RWPE1 (cell line): ENCODE measurements at places on chromosomes 13 and 19.

GRCh38 chr19:2455851-2456570, 748 bp downstream of the LMNB2 start:
- peak; percentile 42 for DNase-seq

DNA sequence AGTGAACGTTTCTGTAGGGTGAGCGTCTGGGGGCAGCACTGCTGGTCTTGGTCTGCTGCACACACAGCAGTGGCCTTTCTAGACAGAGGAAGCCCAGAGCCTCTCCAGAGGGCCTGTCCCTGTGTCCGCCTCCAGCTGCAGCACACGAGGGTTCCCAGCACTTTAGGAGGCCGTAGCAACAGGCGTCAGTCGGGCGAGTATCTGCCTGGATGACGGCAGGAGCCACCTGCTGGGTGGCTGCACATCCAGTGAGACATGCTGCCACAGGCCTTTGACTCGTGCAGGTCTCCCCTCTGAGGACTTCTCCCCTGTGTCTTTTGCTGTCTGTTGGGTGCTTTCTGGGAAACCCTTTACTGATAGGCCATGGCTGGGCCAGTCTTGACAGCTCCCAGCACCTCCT, 22.1 kb downstream of the AP2A1 start:
- DNase-seq: no peak

DNA sequence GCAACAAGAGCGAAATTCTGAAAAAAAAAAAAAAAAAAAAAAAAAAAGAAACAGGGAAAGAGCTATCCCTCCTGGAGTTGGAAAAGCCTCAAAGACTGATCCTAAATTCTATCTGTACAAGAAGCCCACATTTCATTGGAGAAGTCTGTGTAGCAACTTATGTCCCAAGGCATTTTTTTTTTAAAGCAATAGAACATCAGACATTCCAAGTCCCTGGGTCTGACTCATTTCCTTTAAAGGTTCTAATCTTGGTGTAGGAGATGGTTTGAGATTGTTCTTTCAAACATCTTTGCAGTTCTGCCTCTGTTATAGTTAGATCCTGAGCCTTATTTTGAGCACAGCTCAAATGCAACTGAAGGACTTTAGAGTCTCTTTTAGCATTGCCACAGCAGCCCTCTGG, 706.5 kb upstream of the MIR17HG start:
- peak; percentile 19 for DNase-seq

GRCh38 chr19:32269831-32270230, 75.6 kb upstream of the ZNF507 start:
- no peak for DNase-seq

DNA sequence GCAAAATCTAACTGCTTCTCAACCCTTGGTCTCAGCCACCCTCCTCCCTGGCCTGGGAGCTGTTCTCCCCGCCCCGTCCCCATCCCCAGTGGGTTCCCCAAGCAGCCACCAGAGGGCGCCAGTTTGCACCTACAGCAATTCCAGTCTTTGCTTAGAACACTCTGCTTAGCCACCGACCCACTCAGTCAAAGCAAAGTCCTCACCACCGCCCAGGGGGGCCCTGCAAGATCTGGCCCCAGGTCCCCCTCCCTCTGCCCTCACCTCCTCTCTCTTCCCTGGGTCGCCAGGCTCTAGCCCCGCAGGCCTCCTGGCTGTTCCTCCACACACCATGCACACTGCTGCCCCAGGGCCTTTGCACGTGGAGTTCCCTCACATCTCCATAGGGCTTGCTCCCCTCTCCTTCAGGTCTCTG, 12.4 kb downstream of the TMEM143 start:
- peak; percentile 45 for DNase-seq
